ENCODE measurements at places on chromosomes 1 and 21.
A peak's percentile ranks its signal among the peaks of the same experiment; 100 is the strongest.

GRCh38 chr1:172145231-172145651, 275.2 kb upstream of the C1orf105 start:
- no peak for DNase-seq

- no peak for DNase-seq
These were observed 166.6 kb upstream of the SGIP1 start for GRCh38 chr1:66367369-66367768.

GRCh38 chr1:247401310-247402119, 14.5 kb upstream of the NLRP3 start:
- DNase-seq = no peak

GRCh38 chr1:30505853-30506252, 217.5 kb downstream of the MATN1 start:
- no peak for DNase-seq

- no peak for DNase-seq
These were observed 29.3 kb upstream of the USP1 start for GRCh38 chr1:62407398-62408009.

DNA sequence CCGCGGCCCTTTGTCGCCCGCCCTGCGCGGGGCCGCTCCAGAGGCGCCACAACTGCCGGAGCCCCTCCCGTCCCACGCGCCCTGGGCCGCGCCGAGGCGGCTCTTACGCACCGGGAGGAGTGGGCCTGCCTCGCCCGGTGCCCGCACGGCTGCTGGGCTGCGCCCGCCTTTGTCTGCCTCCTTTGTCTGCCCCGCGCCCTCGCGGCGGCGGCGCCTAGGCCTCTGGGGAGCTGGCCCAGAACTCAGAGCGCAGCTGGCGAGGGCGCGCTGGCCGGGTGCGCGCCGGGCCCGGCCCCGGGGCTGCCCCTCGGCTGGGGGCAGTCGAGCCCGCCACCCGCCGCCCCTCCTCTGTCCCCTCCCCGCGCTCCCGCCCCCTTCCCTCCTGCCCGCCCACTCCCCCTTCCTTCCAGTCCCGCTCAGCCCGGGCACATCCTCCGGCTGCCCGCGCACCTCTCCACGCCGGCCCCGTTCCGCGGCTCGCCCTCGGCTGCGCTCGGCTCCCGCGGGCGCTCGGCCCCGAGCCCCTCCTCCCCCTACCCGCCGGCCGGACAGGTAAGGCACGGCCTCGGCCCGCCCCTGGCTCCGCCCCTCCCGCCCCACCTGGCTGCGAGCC, at the start of gene DRAXIN:
Gene DRAXIN, plus strand, starts transcription at position 409 of the 613 bp plus-strand sequence. CDS start 14,549 bp downstream, outside the sequence.
- DNase-seq = no peak

- DNase-seq = no peak
These were observed 18.3 kb downstream of the BTG2 start for GRCh38 chr1:203323587-203323986.

DNA sequence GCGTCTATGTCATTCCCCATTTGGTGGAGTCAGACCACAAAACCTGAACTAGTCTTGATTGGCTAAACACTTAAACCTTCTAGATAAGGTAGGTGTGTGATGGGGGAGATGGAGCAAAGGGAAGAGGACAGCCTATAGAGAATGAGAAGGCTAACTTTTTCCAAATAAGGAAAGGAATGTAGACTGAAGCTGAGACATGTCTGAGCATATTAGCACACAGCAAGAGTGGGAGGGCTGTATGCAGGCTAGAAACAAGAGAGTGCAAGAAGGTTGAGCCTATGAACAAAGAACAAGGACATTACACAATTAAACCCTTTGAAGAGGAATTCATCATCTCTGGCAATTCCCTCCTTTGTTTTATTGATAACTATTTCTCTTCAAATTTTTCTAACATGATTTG, 89.2 kb upstream of the OLFM3 start:
- no peak for DNase-seq

DNA sequence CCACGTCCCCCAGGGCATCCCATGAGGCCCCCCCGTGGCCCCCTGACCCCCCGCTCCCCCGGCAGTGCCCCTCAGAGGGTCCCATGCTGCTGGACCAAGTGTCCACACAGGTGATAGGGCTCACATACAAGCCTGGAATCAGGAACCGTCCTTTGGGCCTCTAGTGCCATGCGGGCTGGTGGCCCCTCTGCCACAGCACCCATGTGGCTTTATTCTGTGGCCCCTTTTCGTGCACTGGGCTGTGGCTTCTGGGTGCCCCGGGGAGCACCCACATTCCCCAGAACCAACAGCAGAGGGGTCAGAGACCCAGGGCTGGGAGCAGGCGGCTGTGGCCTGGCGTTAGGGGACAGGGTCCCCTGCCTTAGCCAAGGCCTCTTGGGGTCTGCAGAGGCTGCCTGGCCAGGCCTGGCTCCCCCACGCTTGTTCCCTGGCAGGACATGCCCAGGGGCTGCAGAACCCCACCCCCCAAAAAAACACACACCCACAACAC, 31.7 kb downstream of the SLC19A1 start:
- DNase-seq = no peak

GRCh38 chr1:67760030-67760821, 73.0 kb downstream of the GNG12 start:
- peak; percentile 43 for DNase-seq

- no peak for DNase-seq
These were observed 9.3 kb downstream of the FMO1 start for GRCh38 chr1:171257607-171258076.

DNA sequence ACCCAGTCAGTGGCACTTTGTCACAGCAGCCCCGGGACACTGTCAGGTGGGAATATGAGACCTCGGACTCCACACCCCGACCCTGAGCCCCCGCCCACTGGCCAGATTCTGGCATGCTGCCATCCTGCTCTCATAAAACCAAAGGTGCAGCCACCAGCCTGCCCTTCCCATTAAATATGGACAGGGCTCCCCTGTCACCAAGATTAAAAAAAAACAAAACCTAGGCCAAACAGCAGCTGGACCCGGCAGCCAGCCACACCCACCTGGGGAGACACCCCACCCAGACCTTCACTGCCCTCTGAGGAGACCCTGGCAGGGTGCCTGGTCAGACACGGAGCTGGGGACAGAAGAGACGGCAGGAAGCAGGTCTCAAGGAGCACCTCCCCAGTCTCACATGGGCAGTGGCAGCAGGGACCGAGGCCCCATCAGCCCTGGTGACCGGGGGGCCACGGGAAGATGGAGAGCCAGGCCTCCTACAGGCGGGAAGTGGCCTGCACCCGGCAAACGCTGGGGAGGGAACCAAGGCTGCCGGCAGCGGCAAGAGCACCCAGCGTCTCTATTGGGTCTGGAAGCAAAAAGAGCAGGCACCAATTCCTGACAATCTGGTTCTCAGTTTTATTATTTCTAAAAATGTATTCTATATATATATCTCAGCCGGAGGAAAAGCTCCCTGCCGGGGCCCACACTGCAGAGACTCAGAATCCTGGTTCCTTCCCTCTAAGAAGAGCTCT, 61.9 kb downstream of the ACOT7 start:
- DNase-seq = no peak

- no peak for DNase-seq
These were observed 24.1 kb downstream of the POGZ start for GRCh38 chr1:151435174-151435573.

DNA sequence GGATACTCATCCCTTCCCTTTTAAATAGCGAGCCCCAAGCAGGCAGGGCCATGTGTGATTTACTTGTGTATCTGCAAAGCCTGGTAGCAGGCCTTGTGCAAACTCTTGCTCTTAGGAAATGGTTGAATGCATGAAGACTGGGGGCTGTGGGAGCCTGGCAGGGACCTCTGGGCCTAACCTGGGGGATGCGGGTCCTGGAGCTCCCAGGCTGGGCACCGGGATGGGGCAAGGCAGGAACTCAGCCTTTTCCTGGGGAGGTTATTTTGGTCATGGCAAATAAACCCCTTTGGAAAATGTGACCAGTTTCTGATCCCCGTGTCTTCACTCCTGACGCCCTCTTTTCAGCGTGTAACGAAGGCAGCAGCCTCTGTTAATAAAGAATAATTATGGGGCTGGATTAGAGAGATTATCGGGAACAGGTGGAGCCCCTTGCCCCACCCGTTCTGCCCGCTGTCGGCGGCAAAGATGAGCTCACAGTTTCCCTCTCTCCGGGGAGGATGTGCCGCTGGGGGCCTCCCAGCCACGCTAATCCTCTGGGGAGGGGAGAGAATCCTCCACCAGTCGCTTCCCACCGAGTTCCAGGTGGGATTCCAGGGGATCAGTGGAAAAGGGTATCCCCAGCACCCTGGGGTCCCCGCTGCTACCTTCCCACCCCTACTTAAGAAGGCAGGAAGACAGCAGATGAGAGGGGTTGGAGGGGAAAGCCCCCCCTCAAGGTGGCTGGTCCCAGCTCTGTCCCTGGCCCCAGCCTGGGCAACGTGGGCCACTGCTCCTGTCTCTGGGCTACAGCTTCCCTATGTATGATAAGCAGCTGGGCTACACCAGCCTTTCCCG, 69.7 kb upstream of the WNT4 start:
- DNase-seq = no peak

DNA sequence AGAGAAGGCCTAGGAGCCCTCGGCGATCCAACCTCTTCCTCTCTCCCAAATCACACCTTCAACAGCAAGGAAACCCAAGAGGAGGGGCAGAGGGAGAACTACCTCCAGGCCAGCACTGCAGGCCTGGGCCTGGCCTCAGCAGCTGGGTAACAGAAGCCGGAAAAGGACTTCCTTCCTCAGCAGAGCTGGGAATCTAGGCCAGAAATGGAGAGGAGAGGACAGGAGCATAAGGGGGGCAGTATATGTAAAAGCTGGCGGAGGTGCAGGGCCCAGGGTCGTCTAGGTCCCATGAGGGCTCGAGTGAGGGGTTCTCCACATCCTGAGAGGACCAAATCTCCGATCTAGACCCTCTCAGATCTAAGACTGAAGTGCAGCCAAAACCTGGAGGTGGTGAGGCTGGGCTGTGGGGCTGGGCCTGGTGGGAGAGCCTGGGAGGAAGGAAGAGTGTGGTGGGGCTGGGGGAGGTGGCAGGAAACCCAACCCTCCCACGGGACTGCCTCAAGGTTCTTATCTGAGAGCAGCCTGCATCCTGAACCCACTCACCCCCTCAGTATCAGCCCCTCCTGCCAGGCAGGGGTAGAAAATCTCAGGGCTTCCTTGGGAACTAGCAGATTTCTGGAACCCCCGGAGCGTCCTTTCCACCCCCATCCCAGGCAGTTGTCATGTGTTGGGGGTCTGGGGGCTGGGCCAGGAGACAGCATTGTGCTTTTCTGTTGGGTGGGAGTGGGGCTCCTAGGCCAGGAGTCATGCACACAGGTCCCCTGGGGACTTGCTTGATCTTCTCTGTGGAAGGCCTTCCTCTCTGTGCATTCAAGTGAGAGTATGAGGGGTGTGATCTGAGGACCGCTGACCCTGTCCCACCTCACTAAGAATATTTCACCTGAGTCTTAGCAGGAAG, 33.0 kb downstream of the PIK3C2B start:
- no peak for DNase-seq

- no peak for DNase-seq
These were observed 118.2 kb downstream of the DYRK1A start for GRCh38 chr21:37484535-37485474.

- no peak for DNase-seq
These were observed 94.1 kb downstream of the PCBP3 start for GRCh38 chr21:45737485-45738166.

DNA sequence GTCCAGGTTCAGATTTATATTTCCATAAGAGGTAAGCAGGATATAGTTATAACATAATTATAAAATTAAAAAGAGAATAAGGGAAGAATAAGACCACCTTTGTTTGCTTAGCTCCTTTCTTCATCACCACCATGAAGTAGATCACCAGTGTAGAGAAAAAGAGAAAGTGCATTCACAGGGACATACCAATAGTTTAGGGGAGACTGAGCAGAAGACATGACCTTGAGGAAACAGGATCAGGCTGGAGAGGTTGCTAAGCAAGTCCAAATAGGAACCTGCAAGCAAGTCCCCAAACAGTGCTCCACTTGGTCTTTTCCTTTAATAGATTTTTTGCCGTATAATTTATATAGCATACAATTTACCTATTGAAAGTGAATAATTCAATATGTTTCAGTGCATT, 63.0 kb downstream of the KCNT2 start:
- DNase-seq = no peak

- DNase-seq = no peak
These were observed 118.1 kb downstream of the NGF start for GRCh38 chr1:115219927-115220326.

DNA sequence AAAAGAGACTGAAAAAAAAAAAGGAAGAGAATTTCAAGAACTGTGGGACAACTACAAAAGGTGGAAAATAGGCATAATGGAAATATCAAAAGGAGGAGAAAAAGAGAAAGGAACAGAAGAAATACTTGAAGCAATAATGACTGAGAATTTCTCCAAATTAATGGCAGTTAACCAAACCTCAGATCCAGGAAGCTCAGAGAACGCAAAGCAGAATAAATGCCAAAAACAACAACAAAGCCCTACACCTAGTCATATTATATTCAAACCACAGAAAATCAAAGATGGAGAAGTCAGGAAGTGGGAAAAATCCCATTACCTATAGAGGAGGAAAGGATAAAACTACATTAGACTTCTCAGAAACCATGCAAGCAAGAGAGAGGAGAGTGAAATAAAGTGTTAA, 20.7 kb upstream of the AHCYL1 start:
- no peak for DNase-seq

GRCh38 chr1:37360011-37360410, 114.4 kb upstream of the ZC3H12A start:
- no peak for DNase-seq

- DNase-seq = no peak
These were observed 181.4 kb downstream of the ZP4 start for GRCh38 chr1:237709355-237709754.

GRCh38 chr1:168742994-168743650, 14.1 kb upstream of the DPT start:
- DNase-seq = no peak

Measured in stimulated activated naive CD8-positive, alpha-beta T cell treated with anti-CD3 and anti-CD28 coated beads, Interleukin-15, amount 100 ng/mL, for 72 hours (primary cell).